ENCODE measurements at places on chromosomes 5 and 9.

DNA sequence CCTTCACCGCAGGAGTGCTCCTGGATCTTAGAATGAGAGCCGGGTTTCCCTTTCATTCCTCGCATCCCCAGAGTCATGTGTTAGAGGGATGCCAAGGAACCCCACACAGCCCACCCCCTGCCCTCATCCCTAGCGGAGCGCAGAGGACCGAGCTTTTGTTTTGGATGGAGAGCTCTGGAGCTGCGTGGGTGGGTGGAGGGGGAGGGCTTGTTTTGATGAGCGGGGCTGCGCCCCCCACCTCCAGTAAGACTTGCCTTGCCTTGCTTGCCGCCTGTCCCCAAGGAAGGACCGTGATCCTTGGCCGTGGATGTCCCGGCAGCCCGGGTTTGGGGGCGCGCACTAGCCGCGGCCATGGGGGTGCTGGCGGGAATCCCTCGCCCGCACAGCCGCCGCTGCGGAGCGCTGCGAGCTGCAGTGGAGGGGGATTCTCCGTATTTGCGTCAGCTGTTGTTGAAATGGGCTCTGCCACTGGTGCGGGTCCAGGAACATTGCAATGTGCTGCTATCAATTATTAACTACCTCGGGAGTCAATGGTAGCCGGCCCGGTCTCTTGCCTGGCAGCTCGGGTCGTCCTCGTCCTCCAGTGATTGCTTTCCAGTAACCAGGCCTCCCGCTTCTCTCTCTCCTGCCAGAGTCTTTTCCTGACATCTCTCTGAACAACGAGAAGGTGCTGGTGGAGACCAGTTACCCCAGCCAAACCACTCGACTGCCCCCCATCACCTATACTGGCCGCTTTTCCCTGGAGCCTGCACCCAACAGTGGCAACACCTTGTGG lies 1.0 kb downstream of the EGR1 start:
- DNase-seq, result peak; percentile 49

- DNase-seq, result no peak
Measured at GRCh38 chr5:54263447-54263846, 46.9 kb downstream of the ARL15 start.

- peak; percentile 77 for DNase-seq
Measured at GRCh38 chr5:138354926-138355378, 2.5 kb downstream of the KDM3B start.

GRCh38 chr5:67842806-67843205 lies 372.8 kb upstream of the PIK3R1 start:
- DNase-seq, result no peak

GRCh38 chr5:399296-400281 lies 43.4 kb upstream of the EXOC3 start:
- DNase-seq, result peak; percentile 99

DNA sequence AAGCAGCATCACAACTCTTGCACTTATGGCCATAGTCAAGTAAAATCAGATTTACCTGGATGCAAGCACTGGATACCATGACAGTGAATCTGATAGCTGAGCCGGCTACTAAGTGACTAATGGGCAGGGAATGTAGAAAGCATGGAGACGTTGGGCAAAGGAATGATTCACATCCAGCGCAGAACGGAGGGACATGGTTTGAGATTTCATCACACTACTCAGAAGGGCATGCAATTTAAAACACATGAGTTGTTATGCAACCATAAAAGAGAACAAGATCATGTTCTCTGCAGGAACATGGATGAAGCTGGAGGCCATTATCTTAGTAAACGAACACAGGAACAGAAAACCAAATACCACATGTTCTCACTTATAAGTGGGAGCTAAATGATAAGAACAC lies 169.1 kb upstream of the PIK3R1 start:
- DNase-seq, result peak; percentile 65

GRCh38 chr5:175724314-175725275 lies 66.7 kb downstream of the HRH2 start:
- DNase-seq, result peak; percentile 50

DNA sequence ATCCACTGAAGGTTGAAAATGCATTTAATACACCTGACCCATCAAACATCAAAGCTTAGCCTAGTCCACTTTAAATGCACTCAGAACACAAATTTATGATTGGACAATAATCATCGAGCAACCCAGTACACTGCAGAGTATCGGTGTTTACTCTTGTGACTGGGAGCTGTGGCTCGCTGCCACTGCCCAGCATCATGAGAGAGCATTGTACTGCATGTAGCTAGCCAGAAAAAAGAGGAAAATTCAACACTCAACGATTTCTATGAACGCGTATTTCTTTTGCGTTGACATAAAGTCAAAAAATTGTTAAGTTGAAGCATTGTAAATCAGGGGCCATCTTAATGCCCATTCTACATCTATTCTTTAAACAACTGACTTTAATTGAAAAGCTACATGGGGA lies 95.1 kb upstream of the CD180 start:
- DNase-seq, result no peak

DNA sequence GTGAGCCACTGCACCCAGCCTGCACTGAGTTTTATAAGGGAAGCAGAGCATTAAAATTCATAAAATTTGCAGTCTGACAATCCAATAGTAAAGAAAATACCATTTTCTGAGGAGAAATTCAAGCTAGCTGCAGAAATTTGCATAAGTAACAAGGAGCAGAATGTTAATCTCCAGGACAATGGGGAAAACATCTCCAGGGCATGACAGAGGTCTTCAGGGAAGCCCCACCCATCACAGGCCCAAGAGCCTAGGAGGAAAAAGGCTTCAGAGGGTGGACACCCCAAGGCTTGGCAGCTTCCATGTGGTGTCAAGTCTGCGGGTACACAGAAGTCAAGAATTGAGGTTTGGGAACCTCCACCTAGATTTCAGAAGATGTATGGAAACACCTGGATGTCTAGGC lies 37.6 kb upstream of the MELK start:
- DNase-seq, result no peak

DNA sequence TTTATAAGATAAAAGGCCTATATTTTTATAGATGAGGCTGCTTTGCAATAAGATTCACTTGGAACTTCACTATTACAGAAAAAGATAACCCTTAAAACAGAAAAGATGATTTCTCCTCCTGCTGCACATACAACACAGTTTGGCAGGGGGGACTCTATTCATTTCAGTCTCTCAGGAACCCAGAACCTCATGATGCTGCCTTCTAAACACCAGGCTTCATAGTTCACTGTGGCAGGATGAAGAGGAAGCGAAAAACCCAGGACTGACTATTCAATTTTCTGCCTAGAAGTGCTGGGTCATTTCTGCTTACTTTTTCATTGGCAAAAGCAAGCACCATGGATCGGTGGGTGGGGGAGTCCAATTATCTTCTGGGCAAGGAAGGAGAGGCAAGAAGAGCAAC lies 179.5 kb downstream of the NTRK2 start:
- DNase-seq, result no peak

DNA sequence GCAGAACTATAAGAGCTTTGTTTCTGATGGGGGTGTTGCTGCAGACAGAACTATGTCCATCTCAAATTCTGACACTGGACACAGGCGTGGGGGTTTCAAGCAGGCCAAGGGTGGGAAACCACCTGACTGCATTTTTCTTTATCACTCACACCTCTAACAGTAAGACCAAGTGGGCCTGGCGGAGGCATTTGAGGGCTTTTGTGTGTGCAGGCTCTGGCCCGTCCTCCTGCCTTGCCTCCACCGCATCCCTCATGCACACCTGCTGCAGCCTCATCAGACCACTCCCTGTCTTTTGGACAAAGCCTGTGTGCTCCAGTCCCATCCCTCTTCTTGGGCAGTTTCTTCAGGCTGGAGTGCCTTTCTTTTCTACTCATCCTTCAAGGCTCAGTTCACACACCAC lies 7.9 kb downstream of the OR13J1 start:
- no peak for DNase-seq

DNA sequence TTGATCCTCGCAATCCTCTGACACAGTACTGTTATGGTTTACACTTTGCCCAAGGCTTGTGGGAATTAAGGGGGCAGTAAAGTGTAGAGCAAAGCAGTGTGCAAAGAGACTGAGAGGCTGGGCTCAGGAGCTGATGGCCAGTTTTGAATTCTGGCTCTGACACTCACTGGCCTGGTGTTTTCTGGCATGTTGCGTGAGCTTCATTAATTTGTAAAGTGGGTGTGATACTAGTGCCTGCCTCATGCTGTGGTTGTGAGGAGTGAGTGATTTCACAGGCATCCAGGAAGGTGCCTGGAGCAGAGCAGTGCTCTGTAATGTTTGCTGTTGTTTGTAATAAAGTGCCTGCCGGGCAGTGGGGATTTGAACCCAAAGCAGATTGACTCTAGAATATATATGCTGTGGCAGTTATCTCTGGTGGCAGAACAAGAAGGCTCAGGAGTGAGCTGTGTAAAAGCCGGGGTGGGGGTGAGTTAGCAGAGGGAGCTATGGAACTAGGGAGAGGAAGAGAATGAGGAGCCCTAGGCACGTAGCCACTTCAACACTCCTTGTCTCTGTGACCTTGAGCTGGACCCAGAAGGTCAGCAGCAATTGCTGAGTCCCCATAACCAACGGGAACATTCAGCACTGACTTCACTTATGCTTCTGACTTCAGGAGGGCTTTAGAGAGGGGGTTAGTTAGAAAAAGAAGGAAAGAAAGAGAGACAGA lies 108.5 kb downstream of the DOCK2 start:
- no peak for DNase-seq

DNA sequence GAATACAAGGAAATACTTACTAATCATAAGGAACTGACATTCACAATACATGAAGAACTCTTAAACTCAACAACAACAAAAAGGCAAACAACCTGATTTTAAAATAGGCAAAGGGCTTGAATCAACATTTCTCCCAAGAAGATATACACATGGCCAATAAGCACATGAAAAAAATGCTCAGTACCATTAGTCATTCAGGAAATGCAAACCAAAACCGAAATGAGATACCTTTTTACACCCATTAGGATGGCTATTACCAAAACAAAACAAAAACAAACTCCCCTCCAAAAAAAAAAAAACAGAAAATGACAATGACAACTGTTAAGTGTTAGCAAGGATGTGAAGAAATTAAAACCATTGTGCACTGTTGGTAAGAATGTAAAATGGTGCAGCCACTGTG lies 104.1 kb upstream of the ZNF462 start:
- DNase-seq, result no peak

DNA sequence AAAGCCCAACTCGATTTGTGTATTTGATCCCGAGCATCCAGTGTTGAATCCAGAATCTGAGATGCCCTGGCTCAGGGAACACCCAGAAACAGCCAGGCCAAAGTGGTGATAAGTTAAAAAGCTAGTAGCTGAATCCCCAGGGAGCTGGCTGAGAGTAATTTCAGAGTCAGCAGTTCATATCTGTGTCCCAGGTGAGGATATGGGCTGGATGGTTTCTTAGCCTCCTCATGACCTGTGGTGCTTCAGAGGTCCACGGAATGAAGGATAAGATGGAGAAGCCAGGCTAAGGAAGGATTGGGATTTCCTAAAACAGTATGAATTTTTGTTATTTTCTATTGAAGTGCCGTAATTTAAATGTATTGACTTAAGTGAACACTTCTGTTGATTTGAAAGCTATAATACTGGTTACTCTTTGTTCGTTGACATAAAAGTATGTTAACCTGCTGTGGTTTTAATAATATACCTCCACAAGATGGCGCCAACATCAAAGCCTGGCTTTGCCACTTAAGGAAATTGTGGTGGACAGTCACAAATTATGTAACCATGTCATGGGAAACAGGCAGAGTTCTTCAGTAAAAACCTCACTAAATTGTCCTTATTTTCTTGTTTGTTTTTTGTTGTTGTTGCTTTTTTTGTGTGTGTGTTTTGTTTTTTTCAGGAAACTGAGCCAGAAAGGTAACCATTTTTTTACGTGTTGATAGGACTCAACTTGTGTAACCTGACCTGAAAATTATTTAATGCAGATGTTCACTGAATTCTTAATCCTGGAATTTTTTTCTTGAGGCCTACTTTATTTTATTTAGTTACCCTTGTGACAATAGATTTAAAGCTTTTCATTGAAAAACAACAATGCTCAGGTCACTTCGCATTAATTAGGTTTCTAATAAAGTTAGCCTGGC lies 11.4 kb downstream of the MTAP start:
- DNase-seq, result peak; percentile 93

DNA sequence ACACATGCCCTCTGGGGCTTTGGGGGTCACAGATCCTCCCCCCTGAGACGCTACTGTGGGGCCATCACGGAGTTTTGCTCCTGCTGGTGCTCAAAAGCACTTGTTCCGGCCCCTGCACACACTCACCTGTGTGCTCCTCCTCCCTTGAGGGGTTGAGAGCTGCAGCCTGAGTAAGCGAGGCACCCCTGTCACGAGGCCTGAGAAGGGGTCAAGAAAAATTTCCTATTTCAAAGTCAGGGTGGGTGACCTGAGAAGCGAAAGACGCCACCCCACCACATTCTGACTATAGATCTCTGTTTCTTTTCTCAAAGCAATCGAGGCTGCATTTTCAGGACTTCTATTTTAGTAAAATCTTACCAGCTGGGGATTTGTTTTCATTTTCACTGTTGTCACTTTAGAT lies 138.5 kb downstream of the DCP2 start:
- no peak for DNase-seq

DNA sequence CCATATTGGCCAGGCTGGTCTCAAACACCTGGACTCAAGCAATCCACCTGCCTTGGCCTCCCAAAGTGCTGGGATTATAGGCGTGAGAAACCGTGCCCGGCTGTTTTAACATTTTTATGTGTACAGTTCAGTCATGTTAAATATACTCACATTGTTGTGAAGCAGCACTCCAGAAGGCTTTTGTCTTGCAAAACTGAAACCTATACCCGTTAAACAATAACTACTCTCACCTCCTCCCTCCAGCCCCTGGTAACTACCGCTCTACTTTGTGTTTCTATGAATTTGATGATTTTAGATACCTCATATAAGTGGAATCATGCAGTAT lies 23.1 kb upstream of the SHB start:
- DNase-seq, result no peak

- DNase-seq, result no peak
Measured at GRCh38 chr9:123710299-123710698, 219.6 kb downstream of the DENND1A start.

DNA sequence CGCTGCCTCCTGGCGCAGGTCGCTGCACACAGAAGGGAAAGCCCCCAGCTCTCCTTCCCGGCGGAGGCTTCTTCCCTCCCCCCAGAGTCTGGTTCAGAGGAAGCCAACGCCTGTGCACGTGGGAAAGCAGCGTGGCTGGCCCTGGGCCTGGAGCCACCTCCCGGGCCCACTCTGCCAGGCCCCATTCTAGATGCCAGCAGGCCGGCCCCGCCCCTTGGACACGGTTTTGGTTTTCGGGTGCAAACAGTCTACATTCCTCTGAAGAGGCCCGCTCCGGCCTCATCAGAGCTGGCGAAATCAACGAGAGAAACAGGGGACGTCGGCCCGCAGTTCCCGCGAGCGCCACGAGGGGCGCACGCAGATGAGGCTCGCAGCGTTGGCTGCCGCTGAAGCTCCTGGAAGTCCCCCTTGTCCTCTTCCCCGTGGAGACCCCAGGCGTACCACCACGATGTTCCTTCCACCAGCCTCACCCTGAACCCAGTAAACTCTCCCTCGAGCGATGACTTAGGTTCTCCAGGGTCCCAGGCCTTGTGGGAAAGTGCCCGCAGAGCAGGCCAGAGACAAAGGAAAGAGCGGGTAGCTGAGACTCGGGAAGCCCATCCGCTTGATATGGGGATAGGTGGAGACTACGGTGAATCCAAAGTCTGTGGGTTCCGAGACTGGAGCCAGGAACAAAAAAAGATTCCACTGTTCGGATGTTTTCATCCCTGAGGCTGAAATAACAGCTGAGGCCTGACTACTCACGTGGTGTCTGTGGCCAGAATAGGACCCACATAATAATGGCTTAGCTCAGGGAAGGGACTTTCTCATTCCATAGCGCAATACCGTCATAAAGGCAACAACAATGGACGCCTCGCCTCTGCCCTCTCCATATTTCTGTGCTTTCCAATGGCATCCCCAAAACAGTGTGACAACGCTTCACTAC lies 64.2 kb downstream of the KLF4 start:
- peak; percentile 73 for DNase-seq

GRCh38 chr5:98917433-98917832 lies 11.4 kb downstream of the CHD1 start:
- DNase-seq, result no peak
